ENCODE measurements at places on chromosomes 5 and 9.

DNA sequence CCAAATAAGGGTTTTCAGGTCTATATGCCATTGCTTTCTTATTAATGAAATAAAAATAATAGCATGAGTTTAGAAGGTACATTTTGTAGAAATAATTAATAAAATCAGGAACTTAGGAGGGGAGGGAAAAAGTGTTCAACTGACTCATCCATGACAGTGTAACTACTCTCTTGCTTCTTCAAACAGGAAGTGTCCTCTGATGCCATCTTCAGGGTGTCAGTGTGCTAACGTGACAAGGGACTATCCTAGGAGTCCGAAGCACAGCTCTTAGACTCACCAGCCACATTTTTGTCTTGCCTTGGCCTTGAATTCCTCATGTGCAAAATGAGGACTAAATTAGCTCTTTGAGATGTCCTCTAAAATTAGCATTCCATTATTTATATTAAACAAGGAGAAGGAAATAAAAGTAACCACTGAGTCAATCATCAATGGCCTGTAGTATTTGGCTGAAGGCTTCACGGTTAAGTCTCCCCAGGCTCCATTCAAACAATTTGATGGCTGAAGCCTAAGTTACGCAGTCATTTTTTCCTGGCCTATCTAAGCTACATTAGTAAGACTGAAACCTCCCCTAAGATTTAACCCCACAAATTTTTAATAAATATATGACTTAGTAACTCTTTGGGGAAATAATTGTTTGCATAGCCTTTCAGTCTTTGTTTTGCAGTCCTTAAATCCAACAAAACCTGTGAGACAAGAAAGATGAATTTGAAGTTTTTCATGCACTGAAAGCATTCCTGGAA is 151.1 kb downstream of the ARL15 start:
- no peak for DNase-seq

DNA sequence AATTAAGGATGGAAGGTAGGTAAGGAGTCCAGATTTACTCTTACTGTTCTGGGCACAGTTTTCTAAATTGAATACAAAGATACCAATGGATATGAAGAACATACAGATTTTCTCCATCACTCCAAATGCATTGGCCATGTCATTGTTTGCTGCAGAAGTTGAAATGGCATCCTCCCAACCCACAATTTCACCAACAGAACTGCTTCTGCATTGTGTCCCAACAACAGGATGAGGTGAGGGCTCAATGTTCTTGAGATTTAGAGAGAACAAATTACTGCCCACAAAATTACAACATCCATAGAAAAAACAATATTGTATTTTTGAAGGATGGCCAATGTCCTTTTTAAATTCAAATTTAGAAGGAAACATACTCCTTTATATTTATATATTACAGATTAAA is 88.9 kb downstream of the NUDT12 start:
- DNase-seq = no peak

- no peak for DNase-seq
Observed at GRCh38 chr9:89605465-89606048, 745 bp downstream of the GADD45G start.

- no peak for DNase-seq
Observed at GRCh38 chr5:89097103-89097502, 214.1 kb upstream of the MEF2C start.

DNA sequence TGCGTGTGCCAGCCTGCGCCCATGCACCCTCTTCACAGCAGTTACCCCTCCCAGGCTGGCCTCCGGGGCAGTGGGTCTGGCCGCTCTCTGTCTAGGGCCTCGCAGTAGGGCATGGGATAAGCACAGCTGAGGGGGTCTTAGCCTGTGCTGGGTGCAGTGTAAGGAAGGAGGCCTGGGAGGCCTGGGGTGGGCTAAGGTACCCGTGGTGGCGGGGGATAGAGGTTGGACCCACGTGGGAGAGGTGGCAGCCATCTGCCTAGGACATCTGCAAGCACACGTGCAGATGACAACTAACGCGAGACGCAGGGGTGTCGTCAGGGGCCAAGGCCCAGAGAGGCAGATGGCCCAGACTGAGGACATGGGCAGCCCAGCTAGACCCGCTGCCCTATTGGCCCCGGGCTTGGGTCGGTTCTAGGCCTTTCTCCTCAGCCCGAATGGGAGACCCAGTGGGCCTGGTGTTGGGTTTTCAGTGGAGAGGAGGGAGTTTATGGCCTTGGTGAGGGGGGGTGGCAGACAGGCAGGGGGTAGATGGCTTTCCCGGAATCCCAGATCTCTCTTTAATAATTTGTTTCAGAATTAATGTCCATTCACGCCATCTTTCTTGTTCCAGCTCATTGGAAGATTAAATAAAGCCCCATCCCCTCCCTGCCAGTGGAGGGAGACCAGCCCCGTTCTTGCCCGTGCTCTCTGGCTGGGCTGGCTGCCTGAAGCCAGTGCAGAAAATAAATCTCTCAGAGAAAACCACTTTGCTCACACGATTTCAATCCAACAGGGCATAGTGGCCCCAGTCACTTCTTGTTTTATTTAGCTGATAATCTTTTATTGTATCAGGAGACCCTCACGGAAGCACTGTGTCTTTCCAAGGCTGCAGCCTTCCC is 154.2 kb downstream of the GAPVD1 start:
- DNase-seq = no peak

- DNase-seq = no peak
Observed at GRCh38 chr5:139199321-139199720, 1.2 kb upstream of the SIL1 start.

DNA sequence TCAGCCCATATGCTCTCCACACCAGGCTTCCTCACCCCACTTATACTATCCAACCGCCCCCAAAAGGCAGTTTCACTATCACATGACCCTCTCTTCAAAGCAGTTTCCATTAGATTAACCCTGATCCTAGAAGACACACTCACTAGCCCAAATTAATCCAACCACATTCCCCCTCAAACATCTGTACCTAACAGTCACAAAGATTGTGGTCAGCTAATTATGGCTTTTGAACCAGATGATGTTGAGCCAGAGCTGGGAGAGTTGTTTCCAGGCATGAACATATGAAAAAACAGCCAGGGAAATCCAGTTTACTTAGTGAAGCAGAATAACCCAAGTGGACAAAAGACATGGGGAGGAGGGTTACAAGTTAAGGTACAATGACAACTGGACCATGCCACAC is 131.2 kb downstream of the SPOCK1 start:
- no peak for DNase-seq

GRCh38 chr9:104177003-104177611 is 83.0 kb downstream of the SMC2 start:
- no peak for DNase-seq

GRCh38 chr9:130940027-130940549 is 1.0 kb upstream of the FIBCD1 start:
- no peak for DNase-seq

DNA sequence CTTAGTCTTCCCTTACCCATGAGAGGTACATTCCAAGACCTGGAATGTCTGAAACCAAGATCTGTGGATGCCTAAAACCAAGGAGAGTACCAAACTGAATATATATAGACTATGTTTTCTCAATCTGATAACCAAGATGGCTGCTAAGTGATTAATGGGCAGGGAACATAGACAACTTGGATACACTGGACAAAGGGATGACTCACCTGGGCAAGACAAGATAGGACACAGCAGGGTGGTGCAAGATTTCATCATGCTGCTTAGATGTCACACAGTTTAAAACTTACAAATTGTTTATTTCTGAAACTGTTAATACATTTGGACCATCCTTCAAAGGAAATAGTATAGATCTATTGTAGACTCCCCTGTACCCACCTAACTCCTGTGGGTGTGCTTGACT is 130.9 kb downstream of the HTR1A start:
- no peak for DNase-seq
